ENCODE measurements at places on chromosomes 7 and 10.
A peak's percentile ranks its signal among the peaks of the same experiment; 100 is the strongest.

DNA sequence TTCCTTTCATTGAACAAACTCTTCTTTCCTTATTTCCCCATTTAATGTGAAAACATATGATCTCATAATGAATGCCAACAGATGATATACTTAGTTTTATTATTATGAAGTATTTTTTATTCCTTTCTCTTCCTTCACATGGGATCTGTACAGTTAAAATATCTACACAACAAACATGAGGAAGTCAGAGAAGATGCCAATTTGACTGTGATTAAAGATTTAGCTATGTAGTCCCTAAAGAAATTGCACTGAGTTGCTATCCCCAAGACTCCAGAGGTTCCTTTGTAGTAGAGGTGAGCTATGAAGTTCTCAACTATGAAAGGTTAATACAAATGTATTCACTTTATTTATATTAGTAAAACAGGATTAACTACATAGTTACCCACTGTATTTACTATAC is 60.6 kb upstream of the LRRN3 start:
- DNase-seq, result no peak

DNA sequence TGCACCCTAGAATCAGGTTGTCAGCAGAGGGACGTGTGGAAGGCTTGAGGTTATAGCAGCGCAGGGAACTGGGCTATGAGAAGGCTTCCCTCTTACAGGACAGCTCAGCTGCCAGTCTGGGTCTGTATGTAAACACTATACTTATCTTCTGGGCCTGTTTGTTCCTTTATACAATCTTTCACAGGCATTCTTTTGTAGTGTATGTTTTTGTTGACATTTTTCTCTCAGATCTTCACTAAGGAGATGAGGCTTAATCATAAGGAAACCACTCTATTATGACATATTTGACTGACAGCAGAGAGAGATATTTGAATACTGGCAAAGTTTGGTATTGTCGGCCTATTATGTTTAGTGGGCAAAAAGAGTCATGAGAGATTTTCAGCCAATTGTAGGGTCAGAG is 929 bp downstream of the GBF1 start:
- DNase-seq, result no peak

DNA sequence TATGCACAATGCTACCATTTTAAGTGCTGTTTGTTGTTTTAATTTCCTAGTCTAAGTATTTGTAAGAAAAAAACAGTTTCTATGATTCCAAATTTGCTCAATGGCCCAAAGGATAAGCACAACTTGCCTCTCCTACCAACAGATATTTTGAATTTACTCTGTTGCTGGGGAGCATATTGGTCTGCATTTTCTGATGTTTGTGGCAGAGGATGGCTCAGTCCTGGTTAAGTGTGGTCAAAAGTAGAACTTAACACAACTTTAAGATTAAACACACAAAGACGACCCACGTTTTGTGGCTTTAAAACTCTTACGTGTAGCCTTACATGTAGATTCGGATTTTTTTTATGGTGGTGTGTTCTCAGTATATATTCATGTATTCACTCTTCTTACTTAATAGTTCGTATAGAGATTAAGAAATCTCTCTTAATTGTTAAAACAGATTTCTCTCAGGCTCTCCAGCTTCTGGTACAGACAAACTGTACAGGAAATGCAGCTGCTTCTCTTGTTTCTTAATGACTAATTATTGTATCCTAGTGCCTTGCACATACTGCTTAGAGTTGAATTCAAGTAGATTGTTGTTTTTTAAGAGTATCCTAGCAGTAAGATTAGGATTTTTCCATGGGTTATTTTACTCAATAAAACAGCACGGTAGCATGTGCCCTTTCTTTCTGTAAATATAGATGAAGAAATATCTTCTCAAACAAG is 86.2 kb downstream of the GPR85 start:
- DNase-seq, result no peak

- DNase-seq, result no peak
Observed at GRCh38 chr10:63717027-63717715, 196.0 kb downstream of the REEP3 start.

DNA sequence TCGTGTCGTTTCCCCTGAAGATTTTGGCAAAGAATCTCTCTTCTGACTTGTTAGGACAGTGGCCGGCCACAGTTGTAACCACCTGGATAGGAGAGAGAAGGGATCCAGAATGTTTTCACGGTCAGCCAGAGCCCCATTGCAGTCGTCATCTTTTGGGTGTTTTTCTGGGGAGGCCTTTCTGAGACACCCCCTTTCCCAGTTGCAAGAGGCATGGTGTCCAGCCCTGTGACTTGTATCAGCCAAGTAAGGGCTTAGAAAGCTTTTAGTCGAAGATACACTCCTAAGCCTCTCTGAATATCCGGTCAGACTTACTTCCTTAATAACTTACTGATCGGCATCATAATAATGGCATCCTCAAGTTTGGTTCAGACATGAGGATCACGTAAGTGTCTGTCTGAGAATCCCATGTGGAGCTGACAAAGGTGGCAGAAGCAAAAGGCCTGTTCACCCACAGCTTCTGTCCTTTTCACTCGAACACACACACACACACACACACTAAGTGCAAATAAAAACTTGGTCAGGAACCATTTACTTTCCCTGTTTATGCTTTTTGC is 435.7 kb upstream of the GALNT17 start:
- DNase-seq, result no peak

DNA sequence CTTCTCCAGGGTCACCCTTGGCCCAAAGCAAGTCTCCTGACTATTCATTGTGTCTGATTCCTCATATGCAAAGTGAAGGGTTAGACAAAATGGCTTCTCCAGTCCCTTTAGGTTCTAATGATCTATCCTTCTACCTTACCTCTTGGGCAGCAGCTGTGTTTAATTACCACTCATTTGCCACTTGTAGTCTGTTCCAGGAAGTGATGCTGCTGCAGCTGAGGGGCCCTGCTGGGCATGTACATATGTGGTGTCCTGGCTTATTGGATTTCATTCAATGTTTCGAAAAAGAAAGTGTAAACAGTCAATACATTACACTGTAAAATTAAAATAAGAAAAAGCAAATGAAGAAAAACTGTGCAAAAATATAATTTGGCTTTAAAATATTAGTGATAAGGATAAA is 36.6 kb downstream of the SCIN start:
- no peak for DNase-seq

- DNase-seq, result no peak
Observed at GRCh38 chr10:74058071-74058470, 60.2 kb downstream of the VCL start.

- DNase-seq, result no peak
Observed at GRCh38 chr10:18151356-18151890, 11.2 kb downstream of the CACNB2 start.

DNA sequence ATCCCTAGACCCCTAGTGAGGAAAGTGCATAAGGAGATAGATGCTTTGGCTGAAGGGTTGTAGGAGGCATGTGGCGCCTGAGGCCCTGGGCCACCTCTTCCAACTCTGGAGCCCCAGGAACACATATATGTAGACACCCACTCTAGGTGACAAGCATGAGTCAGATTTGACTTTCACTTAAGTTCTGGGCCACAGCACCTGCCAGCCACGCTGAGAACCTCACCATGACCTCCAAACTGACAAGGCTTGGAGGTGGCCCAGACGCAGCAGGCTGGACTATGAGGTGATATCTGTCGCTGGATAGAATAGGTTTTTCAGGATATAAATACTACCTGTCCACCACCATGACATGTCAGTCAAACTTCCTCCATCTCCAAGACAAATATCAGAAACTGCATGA is 894.0 kb upstream of the ZNF722 start:
- no peak for DNase-seq

GRCh38 chr7:1941464-1942242 is 271.6 kb downstream of the ELFN1 start:
- DNase-seq, result no peak

DNA sequence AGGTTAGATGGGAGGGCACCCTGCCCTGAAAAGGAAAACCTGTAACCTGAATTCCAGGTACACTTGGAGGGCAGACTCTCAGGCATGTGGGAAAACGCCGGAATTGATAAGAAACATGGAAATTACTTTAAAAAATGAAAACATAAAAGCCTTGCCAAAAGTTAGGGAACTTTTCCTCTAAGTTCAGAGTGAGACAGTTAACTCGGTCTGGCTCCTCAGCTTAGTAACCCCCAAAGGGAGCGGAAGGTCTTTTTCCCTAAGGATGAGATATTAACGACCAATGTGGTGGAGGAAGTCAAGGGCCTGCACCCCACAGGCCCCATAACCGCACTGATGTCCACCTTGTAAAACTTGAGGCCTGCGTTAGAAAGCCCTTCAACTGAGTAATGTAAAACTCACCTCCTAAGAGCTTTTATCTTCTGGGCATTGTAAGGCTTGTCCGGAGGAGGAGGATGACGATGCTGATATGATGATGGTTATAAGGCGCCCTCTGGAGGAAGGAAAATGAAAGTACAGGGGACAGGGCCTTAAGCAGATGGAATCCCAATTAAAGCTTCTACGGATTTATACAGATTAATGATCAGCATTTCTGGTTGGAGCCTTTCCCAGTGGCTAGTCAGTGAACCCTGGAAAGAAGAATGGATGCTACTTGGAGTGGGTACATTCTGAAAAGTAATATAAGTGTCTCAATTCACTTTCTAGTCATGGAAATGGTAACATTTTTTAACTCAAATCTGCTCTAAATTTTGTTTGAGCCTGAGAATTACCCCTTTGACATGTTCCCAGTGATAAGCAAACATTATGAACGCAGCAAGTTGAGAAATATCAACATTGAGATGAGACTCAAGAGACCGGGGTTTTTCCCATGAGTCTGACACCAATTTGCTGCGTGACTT is 694 bp downstream of the COL1A2 start:
- no peak for DNase-seq

- DNase-seq, result peak; percentile 44
Observed at GRCh38 chr7:14761510-14762296, 140.8 kb downstream of the DGKB start.

DNA sequence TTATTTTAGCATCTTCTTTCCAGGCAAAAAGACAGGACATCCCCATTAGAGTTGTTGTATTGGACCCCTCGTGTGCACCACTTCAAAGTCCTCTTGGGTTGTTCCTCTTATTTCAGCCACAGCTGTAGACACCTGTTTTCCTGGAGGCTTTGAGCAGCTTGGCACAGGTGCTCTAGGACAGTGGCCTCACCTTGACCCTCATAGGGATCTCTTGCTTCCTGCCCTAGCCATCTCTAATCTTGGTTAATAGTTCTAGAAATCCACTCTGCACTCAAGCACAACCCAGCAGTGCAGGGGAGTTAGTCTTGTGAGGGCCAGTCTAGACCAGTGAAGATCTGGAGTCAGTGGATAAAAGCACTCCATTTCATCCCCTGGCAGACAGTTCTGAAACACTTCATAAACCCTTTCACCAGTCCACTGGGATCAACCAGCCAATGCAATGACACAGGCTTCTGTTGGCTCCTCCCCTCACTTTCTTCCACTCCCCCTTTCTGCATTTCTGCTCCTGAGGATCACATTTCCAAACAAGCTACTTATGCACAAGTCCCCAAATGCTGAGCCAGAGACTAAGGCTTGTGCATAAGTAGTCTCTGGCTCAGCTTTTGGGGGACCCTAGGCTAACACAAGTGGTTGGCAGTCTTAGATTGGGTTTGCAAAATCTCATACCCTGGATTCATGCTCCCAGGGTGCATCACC is 131.5 kb upstream of the LAMB4 start:
- DNase-seq, result no peak

DNA sequence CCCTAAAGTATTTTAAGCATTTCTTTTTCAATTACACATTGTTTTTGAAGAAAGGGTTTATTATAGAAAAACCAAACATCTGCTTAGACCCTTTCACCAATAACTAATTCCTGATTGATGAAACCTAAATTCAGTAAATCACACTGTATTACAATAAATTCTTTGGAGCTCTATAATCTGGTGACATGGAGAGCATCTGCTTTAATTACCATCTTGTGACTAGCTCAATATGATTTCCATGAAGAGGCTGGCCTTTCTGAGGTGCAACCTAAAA is 9.7 kb downstream of the HYCC1 start:
- DNase-seq, result no peak

DNA sequence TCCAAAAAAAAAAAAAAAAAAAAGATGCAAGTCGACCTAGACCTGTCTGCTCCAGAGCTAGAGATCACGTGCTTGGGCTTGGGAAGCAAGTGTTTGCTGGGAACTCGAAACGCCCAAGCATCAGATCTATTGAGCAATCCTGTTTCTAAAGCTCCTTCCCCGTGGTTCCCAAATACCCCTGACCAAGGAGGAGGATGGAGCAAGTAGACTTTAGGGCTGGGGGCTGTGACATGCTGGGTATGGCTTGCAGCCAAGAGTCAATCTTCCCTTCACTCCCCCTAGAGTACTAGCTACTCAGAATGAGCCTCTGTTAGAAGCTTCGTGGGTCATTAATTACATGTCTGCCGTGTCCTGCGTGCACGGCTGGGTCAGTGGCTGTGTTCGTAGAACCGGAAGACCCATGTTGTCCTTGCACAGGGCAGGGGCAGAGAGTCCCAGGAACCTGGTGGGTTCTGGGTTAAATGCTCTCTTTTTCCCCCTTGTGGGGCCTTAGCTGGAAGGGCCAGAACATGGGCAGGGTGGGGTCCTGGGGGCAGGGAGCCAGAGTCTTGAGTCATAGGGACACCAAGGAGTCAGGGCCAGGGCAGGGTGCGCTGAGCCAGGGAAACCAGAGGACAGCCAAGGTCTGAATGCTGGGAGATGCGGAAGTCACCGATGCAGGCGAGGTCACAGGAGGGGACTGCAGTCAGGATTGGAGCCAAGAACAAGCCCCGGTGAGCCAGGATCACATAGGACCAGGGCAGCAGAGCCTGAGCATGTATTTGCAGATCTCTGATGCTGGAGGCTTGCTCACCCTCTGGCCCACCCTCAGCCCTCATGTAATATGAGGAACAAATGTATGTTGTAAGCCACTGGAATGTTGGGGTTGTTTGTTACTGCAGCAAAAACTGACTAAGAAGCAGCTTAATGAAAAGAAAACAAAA is 34.6 kb upstream of the TPST1 start:
- DNase-seq, result no peak

DNA sequence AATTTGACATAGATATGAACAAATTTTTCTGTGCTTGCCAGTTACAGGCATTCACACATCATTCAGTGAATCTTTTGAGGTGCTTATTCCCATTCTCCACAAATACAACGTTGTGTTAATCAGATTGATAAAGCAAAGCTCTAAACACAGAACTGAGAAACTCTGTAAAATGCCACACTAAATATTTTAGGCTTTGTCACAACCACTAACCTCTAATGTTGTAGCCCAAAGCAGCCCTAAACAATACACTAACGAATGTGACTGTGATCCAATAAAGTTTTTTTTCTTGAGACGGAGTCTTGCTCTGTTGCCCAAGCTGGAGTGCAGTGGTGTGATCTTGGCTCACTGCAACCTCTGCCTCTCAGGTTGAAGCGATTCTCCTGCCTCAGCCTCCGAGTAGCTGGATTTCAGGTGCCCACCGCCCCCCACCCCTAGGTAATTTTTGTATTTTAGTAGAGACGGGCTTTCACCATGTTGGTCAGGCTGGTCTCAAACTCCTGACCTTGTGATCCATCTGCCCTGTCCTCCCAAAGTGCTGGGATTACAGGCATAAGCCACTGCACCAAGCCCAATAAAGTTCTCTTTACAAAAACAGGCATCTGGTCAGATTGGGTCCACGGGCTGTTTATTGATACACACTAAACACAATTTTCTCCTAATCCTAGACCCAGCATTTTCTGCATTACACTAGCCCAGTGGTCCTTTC is 6.9 kb downstream of the CYCS start:
- DNase-seq, result no peak

GRCh38 chr7:5630670-5631069 is 150.8 kb downstream of the RNF216 start:
- no peak for DNase-seq
